Epithelial cell of alveolus of lung (primary cell): ENCODE measurements at places on chromosomes 2 and 18. TPM values are rescaled to one million over a fixed set of nuclear protein-coding genes. Genes with fewer than 3 reads are reported as not detected.

Gene CRYBA2
- total RNA-seq = not detected in 2 replicates

Gene CNGA3
- not detected in 2 replicates for total RNA-seq

Gene TTR
- total RNA-seq = not detected in 2 replicates

Gene TMSB10
- total RNA-seq = 9,247 and 9,695 TPM in 2 replicates

Gene TMEM17
- total RNA-seq = 1.3 TPM in 2 replicates

Gene CD8B2
- not detected in 2 replicates for total RNA-seq
